ENCODE measurements at places on chromosomes 13 and 19. TPM values are rescaled to one million over a fixed set of nuclear protein-coding genes. Genes with fewer than 3 reads are reported as not detected.

DNA sequence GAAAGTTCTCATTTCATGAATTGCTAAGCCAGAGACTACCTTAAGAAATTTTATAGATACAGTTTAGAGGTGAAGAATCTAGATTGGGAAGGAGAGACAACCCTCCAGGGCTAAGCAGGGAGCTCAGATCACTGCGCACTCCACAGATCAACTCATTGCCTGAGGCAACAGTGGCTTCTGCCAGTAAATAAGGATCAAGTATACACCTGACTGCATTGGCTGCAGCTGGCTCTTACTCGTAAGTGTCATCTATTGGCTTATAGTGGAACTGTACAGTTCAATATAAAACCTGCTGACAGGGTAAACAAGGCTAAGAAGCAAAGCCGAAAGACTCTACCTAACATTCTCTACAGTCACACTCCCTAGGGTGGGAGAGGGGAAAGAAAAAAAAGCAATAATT is 18.0 kb upstream of the C1QTNF9B start:
- DNase-seq = no peak

FAM216B gene
- 12.7 TPM for total RNA-seq

DNA sequence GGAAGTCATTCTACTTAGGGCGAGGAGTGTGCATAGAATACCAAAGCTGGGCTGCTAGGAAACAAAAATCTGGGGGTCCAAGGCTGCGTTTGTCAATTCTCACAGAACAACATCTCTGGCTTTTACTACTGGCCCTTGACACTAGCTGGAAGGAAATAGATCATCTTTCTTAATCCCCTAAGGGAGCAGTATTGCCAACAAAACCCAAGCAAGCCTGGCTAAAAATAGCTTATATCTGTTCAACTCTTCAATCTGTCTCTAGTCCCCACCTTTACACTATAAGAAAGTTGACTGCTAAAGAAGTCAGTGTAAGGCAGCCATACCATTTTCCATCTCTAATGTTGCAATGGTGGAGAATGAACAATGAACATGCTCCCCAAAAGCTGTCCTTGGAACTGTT is 107.8 kb upstream of the SPRY2 start:
- no peak for DNase-seq

ZNF723 gene
- total RNA-seq = not detected

GRCh38 chr19:51009061-51009891 is 7.9 kb upstream of the KLK8 start:
- no peak for DNase-seq

TRIM28 gene
- total RNA-seq = 275 TPM

PRX gene
- 51.7 TPM for total RNA-seq

DNA sequence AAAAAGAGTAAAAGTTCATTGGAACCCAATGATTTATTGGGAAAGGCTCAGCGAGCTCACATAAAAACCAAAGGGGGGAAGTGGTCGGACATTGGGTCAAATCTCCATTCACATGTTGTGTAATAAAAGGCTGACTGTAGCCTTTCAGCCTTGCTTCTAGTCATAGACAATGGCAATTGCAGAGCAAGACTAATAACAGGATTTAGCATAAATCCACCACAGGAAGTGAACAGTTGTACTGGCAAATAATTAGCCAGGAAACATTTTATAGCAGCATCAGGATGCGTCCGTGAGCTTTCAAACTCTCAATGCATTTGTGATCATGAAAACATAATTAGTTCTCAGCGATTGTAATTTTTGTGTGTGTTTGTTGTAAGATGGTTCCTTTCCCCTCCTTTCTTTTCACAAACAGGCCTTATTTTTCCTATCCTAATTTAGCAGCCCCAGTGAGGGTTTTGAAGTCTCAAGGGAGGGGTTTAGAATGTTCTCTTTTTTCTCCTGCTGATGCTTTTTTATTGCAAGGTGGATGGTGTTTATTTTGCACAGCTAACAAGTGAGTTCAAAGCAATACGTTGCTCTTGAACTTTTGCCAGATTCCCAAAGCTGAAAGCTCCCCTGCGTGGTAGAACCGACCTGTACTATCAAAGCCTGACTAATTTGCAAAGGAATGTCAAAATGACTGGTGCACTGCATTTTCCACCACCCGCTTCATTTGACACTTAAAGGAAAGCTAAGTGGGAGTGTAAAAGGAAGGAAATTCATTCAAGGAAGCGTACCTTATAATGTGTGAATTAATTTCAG is 105.6 kb downstream of the SPRY2 start:
- no peak for DNase-seq

- DNase-seq = no peak
Observed at GRCh38 chr13:97425590-97425989, 8.4 kb upstream of the RAP2A start.

IL17D gene
- 19.8 TPM for total RNA-seq

- DNase-seq = no peak
Observed at GRCh38 chr13:31945202-31945961, 86.2 kb upstream of the FRY start.

DUS3L gene
- total RNA-seq = 9.5 TPM

GRCh38 chr13:112638919-112639318 is 50.9 kb upstream of the ATP11A start:
- DNase-seq = no peak

DNA sequence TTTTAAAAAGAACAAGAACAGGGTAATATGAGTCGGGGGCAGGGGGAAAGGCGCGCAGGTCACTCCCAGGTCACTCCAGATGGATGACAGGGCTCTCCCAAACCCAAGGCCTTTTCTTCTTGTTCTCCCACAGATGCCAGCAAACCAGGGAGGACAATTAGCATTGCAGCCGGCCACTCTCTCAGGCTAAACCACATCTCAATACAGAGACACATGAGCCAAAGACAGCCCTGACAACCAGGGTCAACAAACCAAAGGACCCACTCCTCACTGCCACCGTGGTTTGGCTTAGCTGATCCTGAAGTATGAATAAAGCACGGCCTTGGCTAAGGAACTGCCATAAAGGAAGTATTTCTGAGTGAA is 47.3 kb downstream of the LATS2 start:
- DNase-seq = no peak

DNA sequence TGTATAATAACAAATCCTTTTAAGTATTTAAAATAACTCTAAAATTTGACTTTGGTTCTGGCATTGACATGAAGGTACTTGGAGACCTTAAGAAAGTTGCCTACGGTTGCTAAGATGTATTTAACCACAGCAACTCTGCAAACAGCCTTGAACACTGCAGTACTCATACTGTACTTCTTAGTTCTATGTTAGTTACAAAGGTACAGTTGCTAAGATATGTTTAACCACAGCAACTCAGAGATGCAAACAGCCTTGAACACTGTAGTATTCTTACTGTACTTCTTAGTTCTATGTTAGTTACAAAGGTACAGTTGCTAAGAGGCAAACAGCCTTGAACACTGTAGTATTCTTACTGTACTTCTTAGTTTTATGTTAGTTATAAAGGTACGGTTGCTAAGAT is 268.3 kb upstream of the MIR17HG start:
- no peak for DNase-seq

DNA sequence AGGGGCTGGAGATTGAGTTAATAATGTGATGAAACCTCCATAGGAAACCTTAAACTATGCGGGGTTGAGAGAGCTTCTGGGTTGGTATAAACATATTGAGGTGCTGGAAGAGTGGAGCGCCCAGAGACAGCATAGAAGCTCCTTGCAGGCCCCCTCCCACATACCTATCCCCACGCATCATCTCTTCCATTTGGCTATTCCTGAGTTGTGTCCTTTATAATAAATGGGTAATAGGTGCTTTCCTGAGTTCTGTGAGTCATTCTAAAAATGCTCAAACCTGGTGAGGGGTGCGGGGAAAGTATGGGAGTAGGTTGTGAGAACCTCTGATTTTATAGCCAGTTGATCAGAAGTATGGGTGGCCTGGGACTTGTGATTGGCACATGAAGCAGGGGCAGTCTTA is 14.6 kb downstream of the CCDC122 start:
- DNase-seq = no peak

GRCh38 chr19:55459551-55459949 is 1.9 kb downstream of the ISOC2 start:
- no peak for DNase-seq

- DNase-seq = no peak
Observed at GRCh38 chr19:6876748-6877147, 10.6 kb upstream of the ADGRE1 start.

PBX4 gene
- total RNA-seq = 7.2 TPM

MBNL2 gene
- 101 TPM for total RNA-seq

GRCh38 chr13:33480561-33480960 is 195.0 kb upstream of the STARD13 start:
- no peak for DNase-seq

SIGLECL1 gene
- not detected for total RNA-seq

- no peak for DNase-seq
Observed at GRCh38 chr19:13868663-13869062, 8.3 kb upstream of the NANOS3 start.

TEAD2 gene
- 10.6 TPM for total RNA-seq

CGB2 gene
- total RNA-seq = not detected

DNA sequence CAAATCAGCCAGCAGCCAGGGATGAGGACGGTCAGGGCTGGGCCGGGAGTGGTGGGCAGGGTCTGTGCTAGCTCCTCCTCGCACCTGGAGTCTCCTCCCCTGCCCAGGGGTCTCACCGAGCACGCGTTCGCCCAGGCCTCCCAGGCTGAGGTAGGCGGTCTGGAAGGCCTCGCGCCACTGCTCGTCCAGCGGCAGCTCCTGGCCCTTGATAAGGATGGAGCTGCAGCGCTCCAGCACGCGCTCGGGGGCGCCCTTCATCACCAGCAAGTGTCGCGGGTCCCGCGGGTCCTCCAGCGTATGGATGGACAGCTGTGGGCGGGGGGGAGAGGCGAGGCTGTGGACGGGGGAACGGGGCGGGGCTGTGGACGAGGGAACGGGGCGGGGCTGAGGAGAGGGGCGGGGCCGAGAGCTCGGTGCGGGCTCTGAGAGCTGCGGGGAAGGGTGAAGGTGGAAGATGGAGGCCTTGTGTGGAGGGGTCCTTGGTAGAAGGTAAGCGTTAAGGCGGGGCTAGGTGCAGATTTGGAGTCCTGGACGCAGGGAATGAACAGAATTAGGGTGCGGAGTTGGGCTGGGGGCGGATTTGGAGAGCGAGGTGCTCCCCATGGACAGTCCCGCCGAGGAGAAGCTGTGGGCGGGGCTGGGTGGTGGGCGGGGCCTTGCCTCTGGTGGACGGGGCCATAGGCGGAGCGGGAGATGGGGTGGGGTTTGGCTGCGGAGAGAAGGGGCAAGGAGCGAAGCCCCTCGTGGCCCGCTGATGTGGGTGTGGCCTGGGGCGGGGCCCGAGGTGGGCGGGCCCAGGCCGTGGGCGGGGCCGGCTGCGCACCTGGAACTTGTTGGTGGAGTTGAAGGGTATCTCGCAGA is 5.7 kb downstream of the ATP4A start:
- no peak for DNase-seq

GRCh38 chr19:46896076-46896794 is 35.4 kb downstream of the ARHGAP35 start:
- DNase-seq = no peak

DNA sequence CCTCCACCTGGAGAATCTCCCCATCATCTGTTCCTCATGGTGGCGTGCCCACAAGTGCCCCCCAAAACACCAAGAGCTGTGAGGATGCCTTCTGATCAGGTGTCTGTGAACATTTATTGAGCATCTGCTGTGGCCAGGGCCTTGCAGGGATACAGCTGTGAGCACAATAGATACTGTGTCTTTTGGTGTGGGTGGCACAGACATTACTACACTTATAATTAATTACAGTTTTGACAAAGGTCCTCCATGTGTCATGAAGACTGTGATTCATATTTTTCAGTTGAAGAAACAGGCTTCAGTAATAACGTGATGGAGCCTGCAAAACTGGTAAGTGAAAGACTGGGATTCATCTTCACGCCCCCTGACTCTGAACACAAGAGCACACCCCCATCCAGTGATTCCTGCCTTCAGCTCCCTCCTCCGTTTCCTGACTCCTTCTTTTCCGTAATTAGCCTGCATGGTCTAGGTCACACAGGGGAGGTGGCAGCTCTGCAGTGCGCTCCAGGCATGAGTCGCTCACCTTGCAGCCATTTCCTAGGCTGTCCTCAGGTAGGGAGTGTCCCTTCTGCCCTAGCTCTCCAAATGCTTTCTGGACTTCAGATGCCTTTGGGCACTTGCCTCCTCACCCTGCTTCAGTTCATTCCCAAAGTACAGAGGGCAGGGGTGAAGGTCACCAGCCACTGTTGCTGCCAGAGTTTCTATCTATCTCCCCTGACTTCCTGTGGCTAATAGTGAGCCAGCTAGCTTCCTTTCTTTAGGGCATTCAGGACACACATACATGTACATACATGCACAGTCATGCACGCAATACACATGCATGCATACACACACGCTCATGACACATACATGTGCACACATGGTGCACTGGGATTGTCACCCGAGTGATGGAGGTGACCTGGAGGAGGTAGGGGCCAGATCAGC is 66.5 kb downstream of the SIAH3 start:
- no peak for DNase-seq

SLC15A1 gene
- total RNA-seq = 0.10 TPM

GRCh38 chr13:33787051-33787591 is 30.8 kb upstream of the RFC3 start:
- DNase-seq = no peak

KLK4 gene
- total RNA-seq = not detected

GRCh38 chr13:90270226-90270625 is 1077.3 kb upstream of the MIR17HG start:
- DNase-seq = no peak

- no peak for DNase-seq
Observed at GRCh38 chr19:8459095-8459494, 14.3 kb downstream of the HNRNPM start.

All from spinal cord (tissue), 10 donors.